ENCODE measurements at places on chromosomes 7 and 10. TPM values are rescaled to one million over a fixed set of nuclear protein-coding genes. Genes with fewer than 3 reads are reported as not detected.

- H3K27ac ChIP-seq, result no peak overlapping the region
- H3K27me3 ChIP-seq, result no peaks in the 10 kb centered on the region
- DNase-seq, result peak; percentile 25
Measured at GRCh38 chr7:3897430-3898372, 596.6 kb downstream of the SDK1 start.

DNA sequence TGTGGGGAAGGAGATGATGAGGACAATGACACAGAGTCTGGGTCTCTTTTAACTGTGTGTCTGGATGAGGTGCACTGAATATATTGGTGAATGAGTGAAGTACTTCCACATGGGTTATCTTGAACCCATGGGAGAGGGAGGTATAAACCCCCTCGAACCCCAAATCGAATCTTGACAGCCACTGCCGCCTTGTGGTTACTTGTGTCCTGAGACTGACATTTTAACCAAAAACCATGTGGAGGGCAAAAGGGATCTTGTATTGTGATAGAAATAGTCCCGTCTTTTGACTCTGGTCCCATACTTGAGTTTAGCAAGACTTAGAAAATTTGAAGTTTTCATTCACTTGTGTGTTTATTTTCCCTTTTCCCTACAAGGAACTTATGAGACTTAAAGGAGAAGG, 283.3 kb downstream of the PHTF2 start:
- DNase-seq, result no peak

GRCh38 chr10:49654036-49654693, 25.3 kb upstream of the C10orf53 start:
- H3K4me3 ChIP-seq, result no peak overlapping the region
- H3K36me3 ChIP-seq, result no peaks in the 10 kb centered on the region
- H3K4me1 ChIP-seq, result no peaks in the 10 kb centered on the region

Gene BBIP1
- total RNA-seq, result 44.6 TPM

Gene ZNF239
- 1.7 TPM for total RNA-seq
